ENCODE measurements at places on chromosomes 13 and 19.

DNA sequence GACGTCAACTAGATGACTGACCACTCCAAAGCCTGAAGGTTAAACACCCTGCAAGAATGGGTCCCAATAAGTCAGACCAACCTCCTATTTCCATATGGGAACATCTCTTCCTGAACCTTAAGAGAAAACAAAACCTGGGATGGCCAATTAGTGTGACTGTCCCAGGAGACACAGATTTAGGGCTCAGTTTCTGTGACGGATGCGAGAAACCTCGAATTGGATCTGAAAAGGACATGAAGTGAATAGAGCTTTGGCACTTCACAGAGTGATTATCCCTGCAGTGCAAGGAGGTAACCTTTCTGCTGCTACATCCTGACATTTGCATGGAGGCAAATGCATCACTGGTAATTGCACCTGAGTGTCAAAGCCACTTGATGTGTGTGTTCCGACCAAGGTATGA lies 442.2 kb upstream of the KLF12 start:
- no peak for DNase-seq

GRCh38 chr13:36837354-36838092 lies 18.5 kb downstream of the RFXAP start:
- DNase-seq: no peak

DNA sequence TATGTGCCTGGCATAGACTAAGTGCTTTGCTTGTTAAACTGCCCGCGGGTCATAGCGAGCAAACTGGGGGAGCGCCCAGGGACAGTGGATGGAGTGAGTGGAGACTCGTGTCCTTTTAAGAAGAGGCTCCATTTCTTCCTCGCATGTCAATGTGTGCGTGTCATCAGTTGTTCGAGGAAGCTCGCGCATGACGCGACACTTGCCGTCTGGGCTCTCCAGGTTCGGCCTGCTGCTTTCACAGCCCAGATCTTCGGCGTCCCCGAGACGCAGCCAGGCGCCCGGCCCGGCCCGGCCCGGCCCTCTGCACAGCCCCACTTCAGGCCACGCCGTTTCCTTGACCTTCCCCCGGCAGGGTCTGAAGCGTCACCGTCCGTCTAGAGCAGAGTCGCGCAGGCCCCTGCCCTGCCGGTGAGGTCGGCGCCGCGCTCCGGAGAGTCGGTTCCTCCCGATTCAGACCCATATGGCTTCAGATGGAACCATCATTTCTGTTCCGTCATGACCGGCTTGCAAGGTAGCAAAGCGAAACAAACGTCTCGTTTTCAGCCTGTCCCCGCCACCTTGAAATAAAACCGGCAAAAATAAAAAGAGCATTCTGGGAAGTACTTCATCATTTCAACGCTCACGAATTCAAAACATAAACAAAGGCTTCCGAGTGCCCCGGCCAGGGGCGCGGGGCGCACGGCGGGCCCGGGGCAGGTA lies 599 bp upstream of the ARHGEF7 start:
- DNase-seq: no peak

GRCh38 chr19:44789943-44790483 lies 12.3 kb downstream of the CBLC start:
- no peak for DNase-seq

GRCh38 chr19:7199613-7200533 lies 94.3 kb downstream of the INSR start:
- DNase-seq: no peak

DNA sequence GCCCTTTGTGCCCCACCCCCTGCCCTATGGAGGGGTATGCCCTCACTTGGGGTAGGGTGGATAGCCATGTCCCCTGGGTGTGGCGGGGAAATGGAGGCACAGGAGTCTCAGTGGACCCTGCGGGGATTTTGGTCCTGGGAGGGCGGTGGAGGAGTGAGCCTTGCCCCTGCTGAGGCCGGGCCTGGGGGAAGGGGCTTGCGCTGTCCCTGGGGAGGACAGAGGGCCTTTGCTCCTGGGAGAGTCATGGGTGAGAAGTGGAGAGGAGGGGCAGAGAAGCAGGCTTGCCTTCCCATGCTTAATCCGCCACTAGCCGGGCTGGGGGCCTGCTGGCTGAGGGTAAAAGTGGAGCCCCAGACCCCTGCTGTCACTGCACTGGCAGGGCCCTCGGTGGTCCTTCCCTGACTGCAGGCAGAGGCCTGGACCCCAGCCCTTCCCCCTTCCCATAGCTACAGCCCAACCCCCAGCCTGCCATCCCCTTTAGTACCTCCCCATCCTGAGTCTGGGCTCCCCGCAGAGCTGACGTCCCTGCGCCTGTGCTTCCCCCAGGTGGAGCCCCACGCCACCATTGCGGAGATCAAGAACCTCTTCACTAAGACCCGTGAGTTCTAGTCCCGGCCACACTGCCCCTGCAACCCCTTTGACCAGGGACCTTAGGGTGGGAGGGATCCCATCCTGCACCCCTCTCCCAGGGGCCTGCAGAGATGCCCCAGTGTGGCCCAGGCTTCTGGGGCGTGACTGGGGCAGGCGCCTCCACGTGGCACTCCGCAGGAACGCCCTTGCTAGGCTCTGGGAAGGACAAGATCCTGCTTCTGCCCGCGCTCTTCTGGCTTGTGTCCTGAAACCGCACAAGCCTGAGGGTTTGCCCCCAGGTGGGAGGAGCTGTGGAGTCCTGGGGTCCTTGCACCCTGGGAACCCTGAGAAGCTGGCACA lies 8.9 kb downstream of the NDUFB7 start:
- DNase-seq: no peak

GRCh38 chr19:55478364-55478763 lies 1.9 kb downstream of the ZNF628 start:
- no peak for DNase-seq

All from activated T-cell treated with anti-CD3 and anti-CD28 coated beads, Interleukin-2, amount 50 U/mL, for 4 hours (primary cell).